Activated T-cell treated with anti-CD3 and anti-CD28 coated beads, Interleukin-2, amount 50 U/mL, for 4 hours (primary cell): ENCODE measurements at places on chromosomes 7 and 10. TPM values are rescaled to one million over a fixed set of nuclear protein-coding genes. Genes with fewer than 3 reads are reported as not detected.

The CDC14C gene
- not detected for total RNA-seq

The FOXK1 gene
- 46.6 TPM for total RNA-seq

The MBL2 gene
- total RNA-seq, result not detected

The SLC37A3 gene
- total RNA-seq, result 44.0 TPM

The GPC2 gene
- total RNA-seq, result 4.1 TPM

The ZPBP gene
- total RNA-seq, result not detected

The CTTNBP2 gene
- total RNA-seq, result 0.08 TPM

The KDM7A gene
- 6.3 TPM for total RNA-seq

The TMEM196 gene
- not detected for total RNA-seq

The TFR2 gene
- 11.8 TPM for total RNA-seq

The CTAGE8 gene
- 0.53 TPM for total RNA-seq

The FAM25C gene
- not detected for total RNA-seq

The COL13A1 gene
- total RNA-seq, result not detected

The PMS2 gene
- 22.9 TPM for total RNA-seq

The SMO gene
- total RNA-seq, result 0.11 TPM

The METTL27 gene
- total RNA-seq, result not detected

The SPDYE11 gene
- not detected for total RNA-seq

The C7orf33 gene
- not detected for total RNA-seq

The CC2D2B gene
- not detected for total RNA-seq

The NUTM2D gene
- total RNA-seq, result 1.1 TPM

The MSS51 gene
- 0.95 TPM for total RNA-seq

The IL15RA gene
- total RNA-seq, result 41.9 TPM

The PNLIPRP1 gene
- total RNA-seq, result 0.57 TPM

The PCLO gene
- total RNA-seq, result not detected
